ENCODE measurements at places on chromosomes 11 and 22.

DNA sequence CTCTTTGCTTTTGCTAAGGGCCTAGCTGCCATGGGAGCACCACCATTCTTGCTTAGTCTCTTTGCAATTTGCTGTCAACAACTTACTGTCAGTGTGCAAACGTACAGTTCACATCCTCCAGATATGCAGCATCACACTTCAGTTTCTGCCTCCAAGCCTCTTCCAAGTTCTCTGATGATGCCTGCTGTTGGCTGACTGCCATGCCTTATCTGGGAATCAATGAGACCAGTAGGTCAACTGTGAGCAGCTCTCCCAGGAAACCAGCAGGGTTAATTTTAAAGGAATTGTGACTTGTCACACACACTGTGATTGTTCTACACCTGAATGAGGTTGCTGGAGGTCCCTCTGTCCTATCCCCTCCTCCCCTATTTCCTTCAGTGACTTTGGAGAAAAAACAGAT lies 56.0 kb downstream of the COPB1 start:
- DNase-seq = no peak

GRCh38 chr22:27144321-27144720 lies 486.9 kb downstream of the MIAT start:
- no peak for DNase-seq

- DNase-seq = no peak
These were observed 2.0 kb downstream of the SCARF2 start for GRCh38 chr22:20435436-20436306.

DNA sequence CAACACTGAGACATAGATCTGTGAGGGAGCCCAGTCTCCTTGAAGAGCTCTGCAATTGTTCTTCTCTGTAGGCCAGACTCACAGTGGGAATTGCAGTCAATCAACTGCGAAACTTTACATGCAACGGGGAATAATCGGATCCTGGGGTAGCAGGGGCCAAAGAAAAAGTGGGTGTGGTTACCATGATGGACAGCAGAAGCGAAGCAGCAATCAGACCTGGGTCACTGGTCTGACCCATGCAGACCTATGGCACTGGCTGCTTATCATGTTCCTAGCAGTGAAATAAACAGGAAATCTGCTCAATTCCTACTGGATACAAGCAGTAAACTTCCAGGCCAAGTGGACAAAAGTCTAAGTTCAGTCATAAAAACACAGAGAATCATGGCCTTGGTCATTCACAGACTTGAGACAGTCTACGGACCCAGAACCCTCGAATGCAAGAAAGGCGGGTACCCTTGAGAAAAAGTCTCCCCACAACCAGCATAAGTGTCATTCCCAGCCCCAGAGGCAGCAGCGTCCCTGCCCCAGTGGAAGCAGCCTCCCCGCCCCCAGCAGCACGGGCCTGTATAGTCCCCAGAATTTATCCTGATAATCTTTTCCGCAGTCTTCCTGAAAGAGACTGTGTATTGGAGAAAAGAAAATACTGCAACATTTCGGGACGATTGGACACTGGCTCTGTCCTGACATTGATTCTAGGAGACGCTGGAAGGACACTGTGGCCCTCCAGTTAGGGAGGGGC lies 34.6 kb downstream of the ASCL2 start:
- no peak for DNase-seq

DNA sequence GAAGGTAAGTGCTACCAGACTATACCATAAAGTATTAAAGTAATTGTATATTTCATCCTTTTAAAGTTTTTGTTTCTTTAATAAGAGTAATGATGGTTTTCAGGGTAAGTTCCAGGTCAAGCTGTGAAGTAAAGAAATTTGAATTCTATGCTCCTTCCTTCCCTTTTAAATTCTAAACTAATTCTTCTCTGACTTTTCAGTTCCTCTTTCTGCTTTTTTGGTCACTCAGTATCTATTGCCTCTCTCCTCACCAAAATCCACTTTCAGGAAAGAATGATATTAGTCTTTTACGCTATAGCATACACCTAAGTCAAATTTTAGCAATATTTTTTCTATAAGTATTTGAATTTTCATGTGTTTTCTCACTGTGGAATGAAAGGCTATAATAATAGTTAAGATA lies 8.2 kb downstream of the MMP8 start:
- DNase-seq = no peak

GRCh38 chr11:9802291-9802861 lies 138.5 kb downstream of the SWAP70 start:
- DNase-seq = no peak
